Muscle of leg (tissue), 16 donors: ENCODE measurements at places on chromosomes 1 and 21. TPM values are rescaled to one million over a fixed set of nuclear protein-coding genes. Genes with fewer than 3 reads are reported as not detected.

- DNase-seq, result no peak
Measured at GRCh38 chr21:14543983-14544382, 2.1 kb downstream of the SAMSN1 start.

GRCh38 chr1:90246069-90246468, 251.2 kb downstream of the ZNF326 start:
- no peak for DNase-seq

- peak; percentile 62 for DNase-seq
Measured at GRCh38 chr1:183039985-183040447, 16.8 kb downstream of the LAMC1 start.

DNA sequence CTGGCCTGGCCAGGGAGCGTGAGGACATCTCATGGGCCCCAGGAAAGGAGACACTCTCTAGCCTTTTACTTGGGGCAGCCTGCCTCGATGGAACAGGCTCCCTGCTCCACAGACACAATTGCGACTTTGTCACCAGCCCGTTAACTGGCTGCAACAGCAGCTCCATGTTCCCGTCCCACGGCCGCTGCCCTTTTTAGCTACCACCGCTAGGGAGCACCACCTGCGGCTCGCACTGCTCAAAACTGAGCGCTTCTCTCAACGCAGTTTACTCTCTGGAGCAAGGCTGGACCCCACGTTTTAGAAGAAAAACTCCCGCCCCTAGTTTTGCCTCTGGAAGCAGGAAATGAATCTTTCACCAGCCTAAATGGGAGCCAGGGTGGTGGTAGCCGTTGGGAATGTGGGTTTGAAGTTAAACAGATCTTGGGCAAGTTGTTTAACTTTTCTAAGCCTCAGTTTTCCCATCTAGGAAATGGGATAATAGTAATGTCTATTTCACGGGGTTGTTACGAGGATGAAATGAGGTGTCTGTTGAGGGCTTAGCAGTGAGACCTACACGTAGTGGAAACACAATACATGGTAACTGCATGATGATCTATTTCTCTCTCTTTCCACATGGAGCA, 3.5 kb upstream of the LRRC38 start:
- no peak for DNase-seq

DNA sequence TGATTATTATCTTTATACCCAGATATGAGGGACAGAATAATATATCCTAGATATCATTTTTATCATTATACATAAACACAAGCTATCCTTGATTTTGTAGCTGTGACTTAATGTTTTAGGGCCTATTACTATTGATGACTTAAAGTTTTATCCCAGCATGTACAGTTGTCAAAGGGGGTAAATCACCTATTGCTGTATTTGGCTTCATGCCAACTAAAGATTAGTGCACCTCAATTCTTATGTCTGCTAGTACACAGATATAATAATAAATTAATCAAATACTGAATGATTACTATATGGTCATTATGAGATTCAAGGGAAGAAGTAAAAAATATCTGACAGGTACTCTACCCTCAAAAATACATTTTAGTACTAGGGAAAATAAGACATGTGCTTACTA, 84.0 kb downstream of the SYT14 start:
- no peak for DNase-seq

DNA sequence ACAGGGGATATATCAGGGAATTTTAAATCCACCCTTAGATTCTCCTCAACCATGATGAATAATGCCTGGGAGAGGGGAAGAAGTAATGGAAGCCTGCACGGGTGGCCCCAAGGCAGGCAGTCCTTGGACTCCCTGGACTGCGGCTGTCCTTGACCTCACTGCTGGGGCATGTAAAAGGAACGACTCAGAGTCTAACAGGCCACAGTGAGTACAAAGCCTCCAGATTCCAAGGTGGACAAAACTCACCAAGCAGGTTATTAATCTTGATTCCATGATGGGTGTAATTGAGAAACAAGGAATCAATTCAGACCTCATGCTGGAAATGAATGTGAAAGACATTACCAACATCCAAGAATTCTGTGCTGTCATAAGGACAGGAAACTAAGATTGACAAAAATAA, 13.0 kb upstream of the ARHGAP29 start:
- DNase-seq, result no peak

GRCh38 chr1:57839067-57839466, 415.2 kb upstream of the DAB1 start:
- DNase-seq, result no peak

- DNase-seq, result no peak
Measured at GRCh38 chr21:18275781-18276180, 31.1 kb downstream of the CHODL start.

- DNase-seq, result peak; percentile 68
Measured at GRCh38 chr1:63316598-63316983, 5.8 kb upstream of the FOXD3 start.

GRCh38 chr1:4336507-4336906, 317.9 kb upstream of the AJAP1 start:
- no peak for DNase-seq

DNA sequence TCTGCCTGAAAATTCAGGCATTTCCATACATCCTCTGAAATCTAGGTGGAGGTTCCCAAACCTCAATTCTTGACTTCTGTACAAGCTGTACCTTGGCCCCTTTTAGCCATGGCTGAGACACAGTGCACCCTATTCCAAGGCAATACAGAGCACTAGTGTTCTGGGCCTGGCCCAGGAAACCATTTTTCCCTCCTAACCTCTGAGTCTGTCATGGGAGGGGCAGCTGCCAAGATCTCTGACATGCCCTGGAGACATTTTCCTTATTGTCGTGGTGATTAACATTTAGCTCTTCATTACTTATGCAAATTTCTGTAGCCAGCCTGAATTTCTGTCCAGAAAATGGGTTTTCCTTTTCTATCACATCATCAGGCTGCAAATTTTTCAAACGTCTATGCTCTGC, 248.0 kb upstream of the RGS18 start:
- no peak for DNase-seq

- no peak for DNase-seq
Measured at GRCh38 chr1:5428351-5428750, 563.9 kb downstream of the NPHP4 start.

DNA sequence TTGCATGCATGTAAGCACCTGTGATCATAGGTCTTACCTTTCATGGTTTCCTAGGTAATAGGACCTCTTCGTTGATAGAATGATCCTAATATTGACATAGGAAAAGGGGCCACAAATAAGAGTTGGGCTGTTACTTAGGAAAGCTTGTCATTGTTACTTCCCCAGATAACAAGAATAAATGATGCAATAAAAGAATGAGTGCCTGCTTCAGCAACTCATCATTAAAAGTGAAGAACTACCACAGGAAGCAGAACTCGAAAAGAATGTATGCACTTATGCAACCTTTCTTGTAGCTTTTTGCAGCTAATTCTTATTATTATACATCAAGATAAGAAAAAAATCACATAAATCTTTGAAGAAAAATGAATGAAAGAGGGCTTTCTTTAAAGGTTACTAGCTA, 548.6 kb downstream of the LTN1 start:
- no peak for DNase-seq

GRCh38 chr1:157994704-157995582, 1.5 kb downstream of the KIRREL1 start:
- peak; percentile 68 for DNase-seq

GRCh38 chr1:27990920-27991537, 31.3 kb downstream of the XKR8 start:
- no peak for DNase-seq

- no peak for DNase-seq
Measured at GRCh38 chr1:110850627-110851026, 22.3 kb upstream of the CD53 start.

GRCh38 chr21:38188037-38188436, 68.8 kb upstream of the KCNJ15 start:
- no peak for DNase-seq

GRCh38 chr1:113881661-113882060, 5.7 kb downstream of the BCL2L15 start:
- DNase-seq, result no peak

DNA sequence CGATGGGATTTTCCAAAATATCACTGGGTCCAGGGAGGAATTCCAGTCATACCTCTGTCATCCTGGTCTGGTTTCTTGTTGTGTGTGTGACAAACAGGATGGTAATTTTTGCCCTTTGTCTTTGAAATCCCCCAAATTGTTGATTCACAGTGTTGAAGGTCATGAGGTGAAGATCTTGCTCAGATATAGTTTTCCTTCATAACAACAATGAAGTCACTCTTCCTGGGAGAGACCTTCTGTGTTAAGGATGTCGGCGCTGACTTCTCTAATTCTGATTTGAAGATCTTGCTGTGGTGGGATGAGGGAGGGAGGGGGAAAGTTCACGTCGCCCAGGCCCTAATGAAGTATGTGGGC, 32.2 kb upstream of the MPZL1 start:
- DNase-seq, result no peak

NBPF19 gene
- total RNA-seq, result 14.9 TPM

TLCD4 gene
- 11.1 TPM for total RNA-seq

C8B gene
- not detected for total RNA-seq

GNL2 gene
- 57.5 TPM for total RNA-seq

FRRS1 gene
- total RNA-seq, result 4.8 TPM

SERPINC1 gene
- 0.13 TPM for total RNA-seq

FNDC10 gene
- total RNA-seq, result 0.62 TPM

MAEL gene
- total RNA-seq, result 0.27 TPM

RGS1 gene
- 3.0 TPM for total RNA-seq

KRTAP7-1 gene
- not detected for total RNA-seq

PAQR6 gene
- total RNA-seq, result 1.2 TPM

TMCC2 gene
- 6.1 TPM for total RNA-seq

CSMD2 gene
- 0.27 TPM for total RNA-seq

TCHHL1 gene
- total RNA-seq, result not detected

LCK gene
- 0.62 TPM for total RNA-seq
